ENCODE measurements at places on chromosomes 11 and 22.

- no peak for DNase-seq
Measured at GRCh38 chr11:82864268-82864667, 36.0 kb downstream of the PRCP start.

DNA sequence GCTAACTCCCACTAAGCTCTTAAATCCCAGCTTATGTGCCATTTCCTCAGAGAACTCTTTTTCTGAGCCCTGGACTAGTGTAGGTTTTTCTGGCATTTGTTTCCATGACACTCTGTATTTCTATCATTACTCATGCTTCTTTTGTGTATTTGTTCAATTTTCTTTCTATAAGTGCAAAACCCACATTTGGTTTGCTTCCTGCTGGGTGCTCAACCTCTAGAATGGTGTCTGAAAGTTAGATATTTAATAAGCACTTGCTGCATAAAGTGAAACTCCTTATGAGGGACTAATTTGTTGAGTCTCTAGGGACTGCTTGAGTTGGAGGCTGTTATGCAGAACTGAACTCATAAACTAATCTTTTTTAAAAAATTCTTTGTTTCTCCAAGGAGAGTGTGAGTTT, 68.6 kb downstream of the SYT9 start:
- no peak for DNase-seq

DNA sequence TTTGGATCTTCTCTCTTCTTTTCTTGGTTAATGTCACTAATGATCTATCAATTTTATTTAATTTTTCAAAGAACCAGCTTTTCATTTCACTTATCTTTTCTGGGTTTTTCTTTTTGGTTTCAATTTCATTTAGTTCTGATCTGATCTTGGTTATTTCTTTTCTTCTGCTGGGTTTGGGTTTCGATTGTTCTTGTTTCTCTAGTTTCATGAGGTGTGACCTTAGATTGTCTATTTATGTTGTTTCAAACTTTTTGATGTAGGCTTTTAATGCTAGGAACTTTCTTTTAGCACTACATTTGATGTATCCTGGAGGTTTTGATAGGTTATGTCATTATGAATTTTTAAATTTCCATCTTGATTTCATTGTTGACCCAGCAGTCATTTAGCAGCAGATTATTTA, 142.3 kb downstream of the C11orf87 start:
- DNase-seq, result no peak

GRCh38 chr11:74577624-74578396, 14.6 kb upstream of the POLD3 start:
- DNase-seq, result no peak

DNA sequence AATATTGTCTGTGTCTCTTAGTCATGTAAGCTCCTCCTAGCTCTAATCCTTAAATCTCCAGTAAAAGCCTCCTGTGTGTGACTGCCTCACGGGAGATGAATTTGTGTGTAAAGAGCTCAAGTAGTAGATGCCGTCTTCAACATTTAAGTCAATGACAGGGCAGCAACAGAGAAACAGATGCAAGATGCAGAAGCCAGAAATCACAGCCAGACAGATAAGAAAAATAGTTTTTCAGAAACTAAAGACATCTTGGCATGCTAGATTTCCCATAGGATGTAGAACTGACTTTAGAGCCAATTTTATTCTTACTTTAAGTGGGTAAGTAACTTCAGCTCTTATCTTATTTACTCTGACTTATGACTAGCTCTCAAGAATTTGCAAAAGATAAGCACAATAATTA, 652.8 kb downstream of the KCNA4 start:
- no peak for DNase-seq
